Thymus (tissue), 14 donors: ENCODE measurements at places on chromosomes 1 and 21.
A peak's percentile ranks its signal among the peaks of the same experiment; 100 is the strongest.

- DNase-seq = no peak
Measured at GRCh38 chr1:226349801-226350518, 41.0 kb upstream of the LIN9 start.

DNA sequence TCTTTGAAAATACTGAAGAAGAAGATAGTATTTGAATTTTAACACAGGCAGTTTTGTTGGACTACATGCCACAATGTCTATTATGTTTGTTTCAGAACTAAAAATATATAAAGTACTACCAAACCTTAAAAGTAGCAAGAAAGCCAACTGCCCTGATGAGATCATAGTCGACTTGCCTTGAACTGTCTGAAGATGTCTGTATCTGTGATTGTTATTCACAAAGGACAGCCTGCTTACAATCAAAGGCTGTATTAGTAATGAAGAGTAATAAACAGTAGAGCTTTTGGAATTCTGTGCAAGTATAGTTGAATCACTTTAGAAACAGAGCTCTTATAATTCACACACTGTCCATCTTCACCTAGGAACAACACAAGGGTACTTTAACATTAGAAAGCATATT, 228.3 kb downstream of the NCAM2 start:
- no peak for DNase-seq

- DNase-seq = no peak
Measured at GRCh38 chr1:227295609-227296008, 22.7 kb downstream of the CDC42BPA start.

GRCh38 chr1:5814046-5814619, 178.1 kb downstream of the NPHP4 start:
- DNase-seq = no peak

GRCh38 chr21:35044770-35045541, 4.1 kb downstream of the RUNX1 start:
- no peak for DNase-seq

DNA sequence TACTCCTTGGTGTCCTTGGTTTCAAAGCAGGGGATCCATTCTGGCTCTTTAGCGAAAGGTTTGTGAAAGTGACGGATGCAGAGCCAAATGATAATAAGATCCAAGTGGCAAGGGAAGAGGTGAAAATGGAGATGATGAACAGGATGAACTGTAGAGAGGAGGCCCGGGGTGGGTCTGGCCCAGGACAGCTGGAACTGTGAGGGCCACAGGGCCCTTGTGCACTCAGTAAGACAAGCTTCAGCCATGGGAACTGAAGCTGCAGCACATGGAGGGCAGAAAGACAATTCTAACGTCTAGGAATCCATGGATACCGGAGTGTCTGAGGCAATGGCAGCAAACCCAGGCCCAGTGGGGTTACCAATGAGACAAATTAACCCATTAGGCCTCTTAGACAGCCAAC, 4.8 kb downstream of the KCNA2 start:
- DNase-seq = no peak

DNA sequence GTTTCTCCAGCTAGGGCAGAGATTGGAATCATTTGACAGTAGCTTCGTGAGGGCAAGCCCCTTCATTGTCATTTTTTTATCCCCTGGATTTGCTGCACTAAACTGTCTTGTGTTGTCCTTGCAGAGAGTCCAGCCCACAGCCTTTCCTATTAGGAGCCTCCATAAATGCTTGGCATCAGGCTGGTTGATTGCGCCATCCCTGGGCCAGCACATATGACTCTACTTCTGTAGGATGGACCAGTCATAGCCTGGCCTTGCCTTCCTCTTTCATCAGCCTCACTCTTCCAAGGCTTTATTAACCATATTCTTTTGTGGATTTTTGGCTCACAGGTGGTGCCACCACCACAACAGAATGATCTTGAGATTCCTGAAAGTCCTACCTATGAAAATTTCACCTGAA, 31.4 kb downstream of the LY9 start:
- DNase-seq = no peak

GRCh38 chr1:89198491-89199072, at the start of gene GBP4:
Gene GBP4 (minus strand): TSS chr1:89198942. CDS start chr1:89198834, 108 bp downstream.
- peak; percentile 17 for DNase-seq

- DNase-seq = no peak
Measured at GRCh38 chr1:51519048-51519864, at the start of gene EPS15. Gene EPS15 (minus strand): TSS chr1:51519266. CDS start chr1:51519231, 35 bp downstream.

DNA sequence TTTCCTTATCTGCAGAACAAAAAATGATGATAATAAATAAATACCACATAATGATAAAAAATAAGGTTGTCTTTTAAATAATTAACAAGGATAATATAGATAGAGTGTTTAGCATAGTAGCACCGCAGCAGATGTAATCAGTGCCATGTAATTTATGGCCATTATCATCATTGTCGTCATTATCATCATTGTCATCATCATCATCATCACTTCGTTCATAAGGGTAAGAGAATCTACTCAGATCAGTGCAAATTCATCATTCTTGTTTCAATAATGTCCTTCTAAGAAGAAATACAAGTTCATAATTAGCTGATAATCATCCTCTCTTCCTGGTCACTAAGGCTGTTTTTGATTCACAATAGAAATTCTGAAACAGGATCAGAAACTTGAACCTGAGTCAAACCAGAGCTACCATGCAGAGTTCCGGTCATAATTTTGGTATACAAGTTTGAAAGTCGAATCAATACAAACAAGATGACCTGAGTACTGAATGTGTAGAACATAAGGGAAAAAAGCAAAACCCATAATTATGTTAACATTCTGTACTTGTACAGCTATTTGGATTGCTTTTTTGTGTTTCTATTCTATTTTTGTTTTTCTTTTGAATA, 172.0 kb downstream of the LRRC40 start:
- no peak for DNase-seq

- no peak for DNase-seq
Measured at GRCh38 chr1:69492286-69492685, 75.4 kb upstream of the LRRC7 start.

DNA sequence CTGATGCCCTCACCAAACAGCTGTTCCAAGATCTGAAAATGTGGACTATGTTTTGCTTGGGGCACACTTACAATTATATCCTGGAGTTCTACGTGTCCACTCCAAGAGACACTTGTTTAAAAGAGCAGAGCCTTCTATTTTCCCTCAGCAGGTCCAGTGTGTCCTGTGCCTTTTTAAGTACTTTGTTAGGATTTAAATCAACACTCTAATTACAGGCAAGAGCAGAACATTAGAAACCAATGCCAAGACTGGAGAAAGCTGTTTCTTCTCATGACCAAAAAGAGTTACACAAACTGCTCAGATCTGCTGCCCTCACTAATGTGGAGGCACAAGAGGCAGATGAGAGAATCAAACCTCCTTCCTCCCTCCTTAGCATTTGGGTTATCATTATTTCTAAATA, 452.9 kb downstream of the LMO4 start:
- no peak for DNase-seq

GRCh38 chr1:8263791-8264190, 54.1 kb upstream of the SLC45A1 start:
- DNase-seq = no peak

DNA sequence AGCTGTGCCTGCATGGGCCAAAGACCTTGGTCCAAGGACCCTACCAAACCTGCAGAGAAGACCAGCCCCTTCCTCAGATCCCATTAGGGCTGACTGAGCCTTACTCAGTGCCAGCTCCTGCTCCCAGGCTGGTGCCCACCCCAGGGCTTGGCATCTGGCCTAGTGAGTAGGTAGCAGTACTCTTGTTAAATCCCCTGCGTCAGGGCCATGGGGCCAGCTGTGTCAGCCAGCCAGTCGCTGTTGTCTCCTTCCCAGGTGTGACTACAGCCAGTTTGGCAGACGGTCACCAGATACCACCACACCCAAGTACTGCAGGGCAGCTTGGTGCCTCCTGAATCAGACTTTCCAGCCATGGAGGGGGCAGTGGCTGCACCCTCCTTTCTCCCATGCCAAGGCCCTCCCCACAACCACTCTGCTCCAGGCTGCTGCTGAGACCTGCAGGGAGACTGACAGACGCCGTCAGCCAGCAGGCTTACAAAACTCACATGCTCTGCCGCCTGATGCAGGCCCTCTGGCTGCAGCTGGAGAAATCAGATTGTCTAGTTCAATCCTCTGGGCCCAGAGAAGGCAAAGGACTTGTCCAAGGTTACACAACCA, 3.0 kb downstream of the TENT5B start:
- no peak for DNase-seq

DNA sequence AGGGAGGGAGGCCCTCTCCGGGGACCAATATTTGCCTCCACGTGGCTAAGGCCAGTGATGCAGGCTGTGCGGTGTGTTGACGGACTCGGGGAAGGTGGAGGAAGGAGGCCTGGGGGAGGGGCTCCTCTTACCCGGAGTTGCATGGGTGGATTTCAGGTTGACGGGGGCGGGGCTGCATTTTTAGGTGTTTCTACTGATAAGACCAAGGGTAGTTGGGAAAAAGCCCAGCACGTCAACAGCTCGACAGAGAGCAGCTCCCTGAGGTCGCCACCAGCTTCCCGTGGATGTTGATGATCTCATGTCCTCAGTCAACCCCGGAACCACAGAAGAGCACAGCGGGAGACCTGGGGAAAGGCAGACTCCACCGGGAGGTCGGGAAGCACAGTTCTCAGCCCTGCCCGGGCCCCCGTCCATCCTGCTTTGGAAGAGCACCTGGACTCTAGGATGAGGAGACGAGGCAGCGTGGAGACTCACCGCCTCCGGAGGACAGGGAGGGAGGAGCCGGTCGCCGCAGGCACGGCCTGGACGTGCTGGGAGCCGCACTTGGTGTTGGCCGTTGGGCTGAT, 32.9 kb upstream of the COL6A1 start:
- DNase-seq = no peak

DNA sequence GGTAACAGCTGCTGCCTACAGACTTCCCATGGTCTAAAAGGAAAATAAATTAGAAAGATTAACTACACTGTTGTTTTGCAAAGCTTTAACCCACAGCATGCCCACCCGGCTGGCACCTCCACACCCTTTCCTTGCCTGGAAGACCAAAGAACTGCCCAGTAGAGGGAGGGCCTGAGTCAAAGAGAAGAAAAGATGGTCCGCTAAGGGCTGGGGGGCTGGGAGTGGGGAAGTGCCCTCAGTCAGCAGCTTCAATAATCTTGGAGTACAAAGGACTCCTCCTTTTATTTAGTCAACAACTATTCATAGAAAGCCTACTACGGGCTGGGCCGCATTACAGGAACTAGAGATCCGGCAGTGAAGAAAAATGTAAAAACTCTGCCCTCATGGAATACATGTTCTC, 40.6 kb downstream of the ERI3 start:
- no peak for DNase-seq

DNA sequence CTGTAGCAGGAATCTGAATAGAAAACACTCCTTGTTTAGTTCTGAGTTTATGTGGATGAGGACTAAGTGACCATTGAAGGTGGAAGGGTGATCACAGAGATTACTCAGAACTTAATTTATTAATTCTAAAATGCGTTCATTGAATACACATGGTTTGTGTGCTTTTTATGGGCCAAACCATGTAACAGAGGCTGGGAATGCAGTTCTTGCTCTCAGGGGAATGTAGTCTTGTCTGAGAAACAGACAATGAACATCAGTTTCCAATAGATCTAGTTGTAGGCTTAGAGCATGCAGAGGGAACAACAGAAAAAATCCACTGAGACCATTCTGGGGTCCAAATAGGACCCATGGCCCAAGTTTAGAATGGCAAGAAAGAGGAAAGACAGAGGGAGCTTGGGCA, 46.1 kb downstream of the ITSN1 start:
- no peak for DNase-seq

GRCh38 chr1:147611021-147611426, 59.3 kb downstream of the ACP6 start:
- DNase-seq = no peak

DNA sequence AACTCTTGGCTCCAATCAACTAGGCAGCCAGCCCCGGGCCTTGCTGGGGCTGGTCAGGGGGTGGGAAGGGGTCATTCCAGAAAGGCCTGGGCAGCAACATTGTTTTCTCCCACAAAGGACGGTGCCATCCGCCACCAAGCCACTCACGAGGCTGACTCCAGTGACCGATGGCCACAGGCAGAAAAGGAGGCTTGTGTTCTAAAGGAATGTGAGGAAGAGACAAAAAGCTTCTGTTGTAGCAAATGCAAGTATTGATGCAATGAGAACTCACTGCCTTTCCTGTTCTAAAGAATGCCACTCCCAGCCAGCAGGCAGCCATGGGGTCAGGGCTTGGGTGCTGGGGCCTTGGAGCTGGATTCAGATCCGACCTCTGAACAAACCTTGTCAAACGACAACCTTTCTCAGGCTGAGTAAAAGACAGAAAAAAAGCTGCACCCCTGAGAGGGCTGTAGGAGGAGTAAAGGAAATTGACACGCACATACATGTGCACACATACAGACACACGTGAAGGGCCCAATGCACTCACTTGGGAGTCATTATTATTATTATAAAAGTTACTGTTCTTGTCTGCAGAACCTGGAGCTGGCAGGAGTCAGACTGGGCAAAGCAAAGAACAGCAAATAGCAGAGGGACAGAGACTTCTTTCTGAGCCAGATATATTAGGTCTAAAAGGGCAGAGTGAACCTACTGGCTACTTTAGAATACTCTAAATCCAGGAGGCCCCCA, 13.9 kb upstream of the PRMT2 start:
- no peak for DNase-seq

DNA sequence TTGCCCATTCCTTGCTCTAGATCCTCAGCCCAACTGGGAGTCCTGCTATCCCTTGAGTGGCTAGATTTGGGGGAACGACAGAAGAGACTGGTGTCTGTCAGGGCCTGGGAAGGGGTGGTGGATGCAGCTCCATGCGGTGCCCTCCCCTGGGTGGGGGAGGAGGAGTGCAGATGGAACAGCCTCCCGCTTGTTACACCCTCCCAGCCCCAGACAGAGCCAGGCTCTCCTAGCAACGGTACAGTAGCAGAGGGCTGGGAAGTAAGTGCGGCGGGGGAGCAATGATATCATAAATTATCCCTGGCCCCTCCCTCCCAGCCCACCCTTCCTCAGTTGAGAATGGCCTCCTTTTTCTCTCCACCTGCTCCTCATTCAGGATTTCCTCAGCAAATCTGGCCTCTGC, 37.2 kb downstream of the RHBG start:
- no peak for DNase-seq

DNA sequence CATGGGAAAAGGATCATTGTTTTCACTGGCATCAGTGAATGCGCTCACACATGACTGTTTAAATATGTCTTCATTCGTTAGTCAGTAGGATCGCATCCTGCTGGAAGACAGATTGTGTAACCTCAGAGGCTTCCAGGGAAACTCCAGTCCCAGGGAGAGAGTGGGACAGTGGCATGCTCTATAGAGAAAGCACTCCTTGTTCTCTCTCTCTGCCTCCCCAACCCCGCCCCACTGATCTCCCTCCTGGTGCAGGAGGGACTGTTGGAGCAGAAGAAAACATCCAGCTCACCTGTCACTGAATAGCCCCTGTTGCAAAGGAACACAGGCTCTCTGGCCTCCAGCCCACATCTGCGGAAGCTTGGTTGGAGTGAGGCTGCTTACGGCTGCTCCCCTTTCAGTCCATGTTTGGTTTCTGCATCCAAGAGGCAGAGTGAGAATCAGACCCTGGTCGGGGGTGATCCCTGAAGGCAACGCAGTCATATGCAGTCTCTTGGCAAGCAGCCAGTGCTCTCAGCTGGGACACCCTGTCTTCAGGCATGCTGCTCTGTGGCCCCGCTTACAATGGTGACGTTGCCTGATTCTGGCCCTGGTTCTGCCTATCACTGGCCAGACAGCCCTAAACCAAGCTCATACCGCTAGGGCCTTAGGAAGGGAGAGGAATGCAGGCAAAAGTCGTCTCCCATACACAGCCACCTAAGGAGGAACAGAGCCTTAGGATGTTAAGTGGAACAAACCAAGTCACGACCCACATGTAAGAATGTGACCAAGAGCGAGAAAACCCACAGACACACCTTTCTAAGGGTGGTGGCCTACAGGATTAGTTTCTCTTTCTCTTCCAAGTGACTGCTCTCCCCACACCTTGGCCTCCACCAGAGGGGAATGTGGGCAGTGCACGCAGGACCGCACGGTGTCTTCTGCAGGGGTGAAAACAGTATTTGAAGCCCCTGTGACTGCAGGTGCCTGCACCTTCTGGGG, 39.7 kb downstream of the BACE2 start:
- no peak for DNase-seq
